ENCODE measurements at places on chromosomes 12 and 14.
A peak's percentile ranks its signal among the peaks of the same experiment; 100 is the strongest.

- no peak for DNase-seq
These were observed 9.5 kb upstream of the MEG3 start for GRCh38 chr14:100816286-100816949.

- no peak for DNase-seq
These were observed 19.9 kb downstream of the PTGER2 start for GRCh38 chr14:52333823-52334657.

GRCh38 chr12:77058740-77059139, 6.6 kb downstream of the E2F7 start:
- no peak for DNase-seq

DNA sequence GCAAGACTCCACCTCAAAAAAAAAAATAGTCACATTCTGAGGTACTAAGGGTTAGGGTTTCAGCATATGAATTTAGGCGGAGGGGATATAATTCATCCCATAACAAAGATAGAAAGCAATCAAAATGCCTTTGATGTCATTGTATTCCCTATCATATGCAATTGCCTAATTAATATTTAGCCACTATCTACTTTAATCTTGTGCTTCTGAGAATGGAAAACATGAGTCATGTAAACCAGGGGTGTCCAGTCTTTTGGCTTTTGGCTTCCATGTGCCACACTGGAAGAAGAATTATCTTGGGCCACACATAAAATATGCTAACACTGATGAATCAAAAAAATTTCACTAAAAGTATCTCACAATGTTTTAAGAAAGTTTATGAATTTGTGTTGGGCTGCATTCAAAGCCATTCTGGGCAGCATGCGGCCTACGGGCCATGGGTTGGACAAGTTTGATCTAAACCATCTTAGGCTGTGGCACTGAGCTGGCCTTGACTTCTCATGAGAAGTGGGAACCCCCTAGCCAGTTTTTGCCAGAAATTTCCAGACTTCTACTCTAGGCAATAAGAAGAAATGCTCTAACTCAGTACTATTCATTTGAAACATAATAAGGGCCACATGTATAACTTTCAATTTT, 219.8 kb downstream of the PTPRO start:
- no peak for DNase-seq

DNA sequence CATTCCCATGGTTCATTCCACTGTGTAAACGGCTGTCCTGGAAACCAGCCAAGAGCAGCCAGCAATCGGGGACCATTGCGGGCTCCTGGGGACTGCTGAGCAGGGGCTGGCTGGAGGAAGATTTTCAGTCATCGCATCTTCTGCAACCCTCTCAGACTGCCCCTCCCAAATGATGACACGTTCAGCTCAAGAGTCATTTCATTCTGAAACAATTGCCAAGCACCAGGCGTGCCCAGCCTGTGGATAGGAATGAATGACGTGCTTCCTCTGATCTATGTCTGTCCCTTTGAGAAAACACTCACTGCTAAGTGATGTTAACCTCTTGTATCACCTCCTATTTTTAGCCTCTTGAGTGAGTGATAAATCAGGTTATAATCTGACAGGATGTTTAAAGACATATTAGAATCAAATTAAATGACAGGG, 62.0 kb downstream of the NDUFA12 start:
- no peak for DNase-seq

DNA sequence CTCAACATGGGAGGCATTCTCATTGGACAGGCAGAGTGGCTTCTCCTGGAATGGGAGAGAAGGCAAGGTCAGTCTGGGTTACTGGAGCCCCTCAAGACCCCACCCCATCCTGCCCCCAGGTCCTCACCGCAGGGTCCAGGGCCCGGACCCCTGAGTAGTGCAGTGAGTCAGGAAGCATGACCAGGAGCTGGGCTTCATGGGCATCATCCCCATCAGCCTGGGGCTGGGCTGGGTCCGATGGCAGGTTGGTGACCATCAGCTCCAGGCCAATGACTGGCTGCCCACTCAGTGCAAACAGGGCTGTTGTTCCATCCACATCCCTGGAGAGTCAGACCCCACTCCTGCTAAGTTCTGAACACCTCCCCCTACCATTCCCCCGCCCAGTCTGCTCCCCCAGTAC, 13.1 kb downstream of the ITGA7 start:
- no peak for DNase-seq

GRCh38 chr12:64603183-64603841, 7.0 kb upstream of the RASSF3 start:
- peak; percentile 78 for DNase-seq

- DNase-seq = no peak
These were observed 14.9 kb upstream of the IFT81 start for GRCh38 chr12:110109037-110109836.

DNA sequence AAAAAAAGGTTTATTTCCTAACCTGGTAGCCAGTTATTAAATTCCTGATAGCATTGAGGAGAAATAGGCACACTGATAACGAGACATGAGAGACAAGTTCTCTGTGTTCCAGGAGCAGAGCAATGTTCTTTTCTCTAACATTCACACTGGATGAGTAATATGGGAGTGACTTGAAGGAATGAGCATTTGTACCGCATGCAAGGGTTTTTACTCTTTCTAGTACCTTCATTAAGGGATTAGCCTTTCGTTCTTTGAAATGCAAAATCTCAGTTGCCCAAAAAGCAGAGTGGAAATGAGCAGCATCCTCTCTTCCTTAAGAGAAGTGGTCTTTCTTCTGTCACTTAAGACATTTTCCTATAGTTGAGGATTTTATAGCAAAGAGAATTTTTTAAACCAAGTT, 54.7 kb downstream of the FGD4 start:
- no peak for DNase-seq

- DNase-seq = no peak
These were observed 302.3 kb upstream of the TBX3 start for GRCh38 chr12:114986178-114986714.

GRCh38 chr14:90849787-90850444, 33.7 kb upstream of the TTC7B start:
- DNase-seq = no peak

- DNase-seq = no peak
These were observed 129.3 kb upstream of the HIF1A start for GRCh38 chr14:61565836-61566536.

DNA sequence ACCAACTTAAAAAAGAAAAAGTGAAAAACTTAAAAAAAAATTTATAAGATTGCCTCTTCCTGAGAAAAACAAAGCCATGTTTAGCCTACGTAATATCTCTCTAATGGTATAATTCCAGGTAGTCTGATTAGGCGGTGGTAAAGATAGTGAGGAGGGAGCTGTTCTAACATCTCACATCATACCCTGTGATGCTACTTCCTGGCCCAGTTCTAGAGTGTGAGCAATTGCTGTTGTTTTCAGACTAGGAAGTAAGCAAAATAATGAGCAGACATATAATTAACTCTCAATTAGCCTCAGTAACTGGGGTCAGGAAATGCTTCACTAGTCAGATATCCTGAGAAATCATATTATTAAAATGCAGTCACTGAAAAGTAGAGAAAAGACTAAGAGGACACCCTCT, 113.9 kb downstream of the PHLDA1 start:
- DNase-seq = no peak

DNA sequence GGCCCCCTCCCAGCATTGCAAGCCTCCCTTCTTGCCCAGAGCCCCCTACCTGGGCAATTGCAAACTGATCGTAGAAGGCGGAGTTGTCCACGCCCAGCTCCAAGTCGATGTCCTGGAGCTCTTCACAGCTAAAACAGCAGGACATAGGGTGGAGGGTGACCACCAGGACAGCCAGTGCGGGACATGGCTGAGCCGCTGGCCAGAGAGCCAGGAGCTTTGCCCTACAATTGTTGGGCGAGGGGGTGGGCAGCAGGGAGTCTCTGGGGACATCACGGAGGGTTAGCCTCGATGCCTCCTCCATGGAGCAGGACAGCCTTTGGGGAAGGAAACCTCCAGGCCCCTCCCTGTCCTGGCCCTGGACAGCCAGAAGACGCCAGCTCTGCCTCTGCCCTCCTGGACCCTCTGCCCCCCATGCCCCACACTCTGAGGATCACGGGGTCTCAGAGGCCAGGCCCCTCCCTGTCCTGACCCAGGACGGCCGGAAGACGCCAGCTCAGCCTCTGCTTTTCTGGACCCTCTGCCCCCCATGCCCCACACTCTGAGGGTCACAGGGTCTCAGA, 9.4 kb downstream of the TMEM179 start:
- no peak for DNase-seq

DNA sequence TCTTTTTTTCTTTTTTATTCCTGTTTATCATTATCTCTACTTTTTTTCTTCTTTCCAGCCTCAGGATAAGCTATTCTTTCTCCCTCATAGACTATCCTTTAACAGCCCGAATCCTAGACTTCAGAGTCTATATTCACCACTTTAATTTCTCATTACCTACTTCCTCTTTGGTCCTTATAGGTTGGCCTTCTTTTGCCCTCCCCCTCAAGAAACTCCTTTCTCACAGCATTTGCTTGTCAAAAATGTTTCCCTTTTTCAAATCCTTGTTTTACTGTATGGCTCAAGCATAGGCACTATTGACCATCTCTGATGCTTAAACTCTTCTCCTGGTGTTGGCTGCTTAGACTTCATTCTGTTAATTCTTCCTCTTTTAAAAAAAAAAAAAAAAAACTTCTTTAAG, 52.5 kb downstream of the KIAA0586 start:
- no peak for DNase-seq

DNA sequence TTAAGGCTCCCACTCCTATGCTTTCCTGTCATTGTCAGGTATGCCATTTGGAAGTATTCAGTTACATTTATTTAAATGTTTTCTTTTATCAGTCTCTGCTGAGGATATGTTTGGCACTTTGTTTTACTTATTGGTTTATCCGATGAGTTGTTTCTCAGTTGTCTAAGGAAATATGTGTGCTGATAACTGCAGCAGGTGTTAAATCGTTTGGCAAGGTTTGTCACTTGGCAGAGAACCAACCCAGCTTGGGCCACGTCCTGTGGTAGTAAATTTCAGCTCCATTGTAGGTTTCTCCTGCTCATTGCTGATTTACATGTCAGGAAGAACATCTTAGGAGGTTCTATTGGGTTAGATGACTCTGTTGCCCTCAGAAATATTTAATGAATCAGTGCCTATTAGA, 22.0 kb upstream of the MGST1 start:
- DNase-seq = no peak

GRCh38 chr14:75470238-75470797, 42.5 kb downstream of the JDP2 start:
- no peak for DNase-seq

DNA sequence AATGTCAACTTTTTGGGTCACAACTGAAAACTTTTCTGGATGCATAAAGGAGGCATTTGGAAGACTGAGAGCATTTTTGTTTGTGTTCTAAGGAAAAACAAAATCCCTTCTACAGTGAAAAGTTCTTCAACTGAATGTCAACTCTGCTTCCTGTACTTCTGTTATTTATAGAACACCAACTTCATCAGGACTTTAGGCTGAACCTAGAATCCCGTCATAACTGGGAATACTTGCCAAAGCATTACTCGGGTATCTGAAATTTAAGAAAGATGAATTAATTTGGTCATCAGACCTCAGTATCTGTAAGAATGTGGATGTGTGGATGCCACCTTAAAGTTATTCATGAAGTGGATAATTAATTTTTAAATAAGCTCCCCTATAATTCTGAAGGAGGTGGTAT, 73.2 kb downstream of the FERMT2 start:
- DNase-seq = no peak

GRCh38 chr12:53298164-53298563, 1.3 kb upstream of the MYG1 start:
- DNase-seq = no peak

- DNase-seq = no peak
These were observed 197.7 kb upstream of the DDHD1 start for GRCh38 chr14:53350866-53351265.

All from LNCaP clone FGC (cell line).